Stimulated activated CD8-positive, alpha-beta memory T cell treated with anti-CD3 and anti-CD28 coated beads, Interleukin-4, amount 100 ng/mL, for 1 hour (primary cell): ENCODE measurements at places on chromosomes 3 and 15.

DNA sequence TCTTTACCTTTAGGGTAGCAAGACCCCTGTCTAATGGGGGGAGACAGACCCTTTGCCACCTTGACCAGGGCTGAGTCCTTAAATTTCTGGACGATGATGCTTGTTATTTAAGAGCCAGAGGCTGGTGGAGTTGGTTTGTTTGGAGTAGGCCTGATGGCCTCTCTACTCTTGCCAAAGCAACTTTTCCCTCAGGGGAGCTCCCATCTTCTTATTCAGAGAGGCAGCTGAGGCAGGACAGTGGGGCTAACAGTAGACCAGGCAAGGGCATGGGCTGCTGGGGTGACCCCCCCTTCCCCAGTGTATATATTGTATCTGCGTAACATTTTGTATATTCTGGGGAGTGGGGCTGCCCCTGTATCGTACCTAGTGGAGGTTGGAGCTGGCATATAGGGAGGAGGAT is 10.3 kb downstream of the RPS17 start:
- DNase-seq = no peak

GRCh38 chr3:142282503-142282902 is 57.1 kb upstream of the GK5 start:
- DNase-seq = no peak

DNA sequence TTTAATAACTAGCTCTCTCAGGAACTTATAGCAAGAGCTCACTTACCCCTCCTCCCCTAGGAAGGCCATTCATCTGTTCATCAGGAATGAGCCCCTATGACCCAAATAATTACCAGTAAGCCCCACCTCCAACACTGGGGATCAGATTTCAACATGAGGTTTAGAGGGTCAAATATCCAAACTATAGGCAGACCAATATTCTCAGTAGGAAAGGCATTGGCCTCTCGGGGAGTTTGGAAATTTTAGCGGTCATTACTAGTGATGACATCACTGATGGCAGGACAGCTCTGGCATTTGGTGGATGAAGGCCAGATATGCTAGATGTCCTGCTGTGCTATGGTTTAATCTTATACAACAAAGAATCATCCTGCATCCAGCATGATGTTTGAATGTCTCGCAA is 15.2 kb upstream of the CD47 start:
- no peak for DNase-seq

GRCh38 chr3:57518276-57518915 is 25.7 kb downstream of the DNAH12 start:
- no peak for DNase-seq

DNA sequence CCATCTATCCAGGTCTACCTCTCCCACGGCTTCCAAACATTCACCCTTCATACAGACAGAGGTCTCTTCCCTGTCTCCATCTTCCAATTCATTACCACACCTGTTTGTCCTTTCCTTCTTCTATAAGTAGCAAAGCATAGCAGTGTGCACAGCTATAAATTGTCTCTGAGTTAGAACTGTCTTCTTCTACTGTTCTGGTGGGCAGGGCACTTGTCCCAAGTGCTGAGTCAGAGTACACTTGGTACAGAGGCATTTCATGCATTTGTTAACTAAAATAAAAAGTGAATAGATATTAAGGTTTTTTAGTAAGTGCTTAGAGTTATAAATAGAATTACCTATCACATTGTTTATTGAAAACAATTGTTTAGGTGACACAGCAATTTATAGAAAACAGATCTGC is 150.1 kb upstream of the CCDC54 start:
- DNase-seq = no peak
